ENCODE measurements at places on chromosomes 12 and 14.

- no peak for DNase-seq
Measured at GRCh38 chr12:102436867-102437266, 43.5 kb downstream of the IGF1 start.

DNA sequence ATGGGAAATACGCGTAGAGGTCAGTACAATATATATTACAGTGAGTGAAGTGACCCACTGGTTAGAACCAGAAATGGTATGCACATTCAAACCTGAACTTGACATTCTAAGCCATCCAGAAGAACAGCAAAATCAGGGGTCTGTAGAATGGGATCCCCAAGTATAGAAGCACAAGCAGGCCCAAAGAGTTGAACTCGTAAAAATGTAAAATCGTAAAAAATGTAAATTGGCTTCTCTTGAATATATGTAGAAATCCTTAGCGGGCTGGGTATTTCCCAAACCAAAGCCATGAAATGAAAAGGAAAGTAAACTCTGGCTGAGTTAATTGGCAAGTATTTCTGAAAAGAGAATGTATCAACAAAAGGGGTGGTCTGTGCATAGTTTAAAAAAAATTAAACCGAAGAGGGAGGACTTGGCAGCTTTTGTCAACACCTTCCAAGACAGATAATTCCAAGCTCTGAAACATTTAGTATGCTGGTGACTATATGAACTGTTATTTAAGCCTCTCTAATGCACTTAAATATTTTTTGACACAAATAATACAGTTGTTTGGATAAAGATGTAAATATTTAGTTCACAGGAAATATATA is 1505.6 kb upstream of the FLRT2 start:
- no peak for DNase-seq

- DNase-seq: peak; percentile 47
Measured at GRCh38 chr12:63994704-63995103, 150.2 kb downstream of the SRGAP1 start.

DNA sequence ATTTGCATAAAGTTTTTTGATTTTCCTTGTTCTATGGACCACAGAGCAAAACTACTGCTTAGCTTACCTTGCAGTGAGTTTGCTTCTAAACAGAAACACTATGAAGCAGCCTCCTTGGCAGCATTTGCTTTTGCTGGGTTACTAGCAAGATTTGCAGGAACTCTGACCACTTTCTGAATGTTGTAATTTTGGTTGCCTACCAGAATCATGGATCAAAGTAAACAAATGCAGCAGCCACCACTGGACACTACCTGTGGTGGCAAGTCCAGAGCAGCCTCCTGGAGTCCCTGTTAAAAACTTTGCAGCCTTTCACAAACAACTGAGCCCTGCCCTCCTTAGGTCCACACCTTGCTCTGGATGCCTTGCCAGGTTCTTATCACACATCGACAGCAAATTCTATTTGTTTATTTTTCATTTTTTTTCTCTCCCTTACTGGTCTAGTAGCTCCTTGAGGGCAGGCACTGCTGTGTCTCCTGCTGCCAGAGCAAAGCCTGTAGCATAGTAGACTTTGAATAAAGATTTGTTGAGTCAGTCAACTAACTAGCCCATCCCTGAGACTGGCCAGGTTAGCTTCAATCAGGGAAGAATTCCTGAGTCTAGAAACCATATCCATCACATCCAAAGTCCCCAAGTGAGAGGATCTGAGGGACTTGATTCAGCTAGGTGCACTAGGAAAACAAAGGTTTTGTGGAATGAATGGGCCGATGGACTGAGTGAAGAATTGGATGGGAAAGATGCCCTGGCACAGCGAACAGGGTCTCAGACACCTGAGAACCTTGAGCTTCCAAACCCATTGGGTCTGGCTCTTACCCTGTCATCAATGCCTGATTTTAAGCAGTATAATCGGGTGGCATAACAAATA is 5.7 kb downstream of the TTC6 start:
- DNase-seq: no peak

- no peak for DNase-seq
Measured at GRCh38 chr14:65210118-65210821, 108.0 kb upstream of the MAX start.

- no peak for DNase-seq
Measured at GRCh38 chr14:48382961-48383360, 707.6 kb upstream of the MDGA2 start.

DNA sequence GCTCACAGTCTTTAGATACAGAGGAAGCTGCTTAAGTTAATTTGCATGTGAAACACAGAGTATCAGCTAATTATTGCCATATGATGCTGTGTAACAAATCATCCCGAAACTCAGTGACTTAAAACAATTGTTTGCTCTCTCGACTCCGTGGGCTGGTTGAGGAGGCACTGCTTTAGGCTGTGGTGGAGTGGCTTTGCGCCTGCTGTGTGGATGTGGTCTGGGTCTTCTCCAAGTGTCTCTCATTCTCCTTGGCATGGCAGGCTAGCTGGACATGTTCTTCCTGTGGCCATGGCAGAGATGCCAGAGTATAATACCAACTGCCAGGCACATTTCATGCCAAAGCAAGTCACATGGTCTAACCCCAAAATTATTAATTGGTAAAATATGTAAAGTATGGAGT is 40.9 kb downstream of the PELI2 start:
- peak; percentile 8 for DNase-seq

DNA sequence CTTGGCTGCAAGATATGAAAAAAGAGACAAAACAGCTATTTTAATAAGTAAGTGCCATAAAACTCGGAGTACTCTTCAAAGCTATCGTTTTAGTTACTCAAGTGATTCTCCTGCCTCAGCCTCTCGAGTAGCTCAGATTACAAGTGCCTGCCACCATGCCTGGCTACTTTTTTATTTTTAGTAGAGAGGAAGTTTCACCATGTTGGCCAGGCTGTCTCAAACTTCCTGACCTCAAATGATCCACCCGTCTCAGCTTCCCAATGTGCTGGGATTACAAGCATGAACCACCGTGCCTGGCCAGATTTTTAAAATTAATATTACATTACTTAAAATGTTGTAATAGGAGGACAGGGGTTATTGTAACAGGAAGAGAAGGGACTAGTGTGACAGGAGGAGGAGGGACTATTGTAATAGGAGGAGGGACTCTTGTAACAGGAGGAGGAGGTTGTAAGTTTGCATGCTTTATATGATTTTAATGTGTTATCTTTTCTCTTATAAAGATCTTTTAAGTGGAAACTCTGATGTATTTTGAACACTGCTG is 61.3 kb downstream of the KITLG start:
- no peak for DNase-seq
